Hematopoietic multipotent progenitor cell treated with erythropoietin and hydrocortisone succinate and interleukin-3 and kit ligand, for 6 days (in vitro differentiated cells): ENCODE measurements at places on chromosomes 6 and 20.

DNA sequence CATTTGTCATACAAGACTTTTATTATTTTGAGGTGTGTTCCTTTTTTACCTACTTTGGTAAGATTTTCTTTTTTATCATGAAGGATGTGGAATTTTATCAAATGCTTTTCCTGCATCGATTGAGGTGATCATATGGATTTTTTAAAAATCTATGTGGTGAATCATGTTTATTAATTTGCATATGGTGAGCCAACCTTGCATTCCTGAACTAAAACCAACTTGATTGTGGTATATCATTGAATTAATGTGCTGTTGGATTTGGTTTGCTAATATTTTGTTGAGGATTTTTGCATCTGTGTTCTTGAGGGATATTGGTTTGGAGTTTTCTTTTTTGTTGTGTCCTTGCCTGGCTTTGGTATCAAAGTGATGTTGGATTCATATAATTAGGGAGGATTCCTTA lies 848.1 kb upstream of the EYS start:
- no peak for DNase-seq

DNA sequence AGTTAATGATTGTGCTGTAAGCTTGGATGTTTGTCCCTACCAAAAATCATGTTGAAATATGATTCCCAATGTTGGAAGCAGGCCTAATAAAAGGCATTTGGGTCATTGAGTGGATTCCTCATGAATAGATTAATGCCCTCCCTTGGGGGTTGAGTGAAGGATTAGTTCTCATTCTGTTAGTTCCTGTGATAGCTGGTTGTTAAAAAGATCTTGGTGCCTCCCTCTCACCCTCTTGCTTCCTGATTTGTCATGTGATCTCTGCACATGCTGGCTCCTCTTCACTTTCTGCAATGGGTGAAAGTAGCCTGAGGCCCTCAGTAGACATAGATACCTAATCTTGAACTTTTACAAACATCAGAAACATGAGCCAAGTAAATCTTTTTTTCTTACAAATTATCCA lies 115.6 kb upstream of the HCRTR2 start:
- DNase-seq: no peak

- DNase-seq: peak; percentile 92
These were observed 64.8 kb downstream of the KIAA0319 start for GRCh38 chr6:24581084-24581669.

DNA sequence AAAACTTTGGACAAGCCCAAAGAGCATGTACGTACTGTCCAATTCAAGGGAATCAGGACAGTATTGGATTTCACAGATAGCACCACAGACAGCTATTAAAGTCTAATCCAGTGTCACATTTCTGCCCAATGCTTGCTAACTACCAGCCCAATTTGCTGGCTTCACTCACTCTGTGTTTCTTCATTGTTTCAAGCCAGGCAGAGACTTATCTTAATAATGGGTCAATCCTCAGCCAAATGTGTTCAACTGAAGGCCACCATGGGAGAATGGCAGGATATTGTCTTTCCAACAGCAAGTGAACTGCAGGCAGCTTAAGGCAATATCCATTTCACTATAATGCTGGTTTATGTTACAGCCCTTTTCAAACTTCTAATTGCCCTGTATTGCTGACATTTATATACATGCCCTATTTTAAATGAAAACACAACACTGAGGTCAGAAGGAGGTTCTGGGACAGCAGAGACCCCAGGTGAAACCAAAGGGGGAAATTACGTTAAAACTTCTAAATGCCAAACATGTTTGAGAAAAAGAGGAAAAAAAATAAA lies 142.1 kb upstream of the RSPO3 start:
- no peak for DNase-seq

DNA sequence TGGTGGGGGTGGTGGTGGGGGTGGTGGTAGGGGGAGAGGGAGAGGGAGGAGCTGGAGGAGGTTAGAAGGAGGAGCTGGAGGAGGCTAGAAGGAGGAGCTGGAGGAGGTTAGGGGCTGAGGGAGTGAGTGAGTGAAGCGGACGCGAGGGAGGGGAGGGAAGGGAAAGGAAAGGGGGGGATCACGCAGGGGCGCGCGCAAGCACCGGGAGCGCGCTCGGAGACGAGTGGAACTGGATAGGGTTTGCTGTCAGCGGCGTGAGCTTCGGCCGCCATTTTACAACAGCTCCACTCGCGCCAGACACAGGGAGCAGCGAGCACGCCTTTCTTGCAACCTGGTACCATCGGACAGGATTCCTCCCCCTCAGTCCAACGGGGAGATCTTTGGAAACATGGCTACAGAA lies 90.5 kb upstream of the FERMT1 start:
- DNase-seq: no peak
